ENCODE measurements at places on chromosomes 12 and 14.

DNA sequence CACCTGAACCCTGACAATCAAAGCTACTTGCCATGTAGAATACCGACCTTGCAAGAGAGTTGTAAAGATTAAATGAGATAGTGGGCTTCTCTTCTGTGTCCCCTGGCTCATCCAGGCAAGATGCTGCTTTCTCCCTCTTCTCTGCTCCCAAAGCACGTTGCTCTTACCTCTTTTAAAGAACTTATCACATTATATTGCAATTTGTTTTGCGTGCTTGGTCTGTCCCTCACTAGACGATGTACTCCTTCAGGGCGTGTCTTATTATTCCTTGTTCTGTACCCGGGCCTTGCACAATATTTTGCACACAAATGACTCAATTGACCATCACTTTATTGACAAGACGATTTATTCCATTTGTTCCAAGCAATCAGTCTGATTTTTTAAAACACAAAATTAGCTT lies 3.3 kb downstream of the DCN start:
- no peak for DNase-seq

- no peak for DNase-seq
Observed at GRCh38 chr12:89087149-89087825, 265.0 kb downstream of the DUSP6 start.

- DNase-seq = no peak
Observed at GRCh38 chr12:89672589-89672979, 36.1 kb downstream of the ATP2B1 start.

DNA sequence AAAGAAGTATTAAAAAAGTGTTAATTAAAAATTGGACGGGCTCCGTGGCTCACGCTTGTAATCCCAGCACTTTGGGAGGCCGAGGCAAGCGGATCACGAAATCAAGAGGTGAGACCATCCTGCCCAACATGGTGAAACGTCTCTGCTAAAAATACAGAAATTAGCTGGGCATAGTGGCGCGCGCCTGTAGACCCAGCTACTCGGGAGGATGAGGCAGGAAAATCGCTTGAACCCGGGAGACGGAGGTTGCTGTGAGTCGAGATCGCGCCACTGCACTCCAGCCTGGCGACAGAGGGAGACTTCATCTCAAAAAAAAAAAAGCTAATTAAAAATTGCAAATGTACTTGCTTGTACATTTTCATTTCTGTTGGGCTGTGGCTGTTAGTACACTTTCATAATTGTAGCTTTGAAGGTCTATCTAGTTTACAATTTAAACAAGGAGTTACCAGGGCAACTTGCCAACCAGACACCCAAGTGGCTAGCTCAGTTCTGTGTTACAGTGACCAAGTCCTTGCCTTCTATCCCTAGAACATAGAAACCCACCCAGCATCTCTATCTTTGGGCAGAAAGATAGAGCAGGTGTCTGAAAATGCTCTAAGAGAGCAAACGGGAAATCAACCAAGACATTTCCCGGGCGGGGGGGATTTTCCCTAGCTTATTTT lies 1.2 kb downstream of the COA8 start:
- no peak for DNase-seq

DNA sequence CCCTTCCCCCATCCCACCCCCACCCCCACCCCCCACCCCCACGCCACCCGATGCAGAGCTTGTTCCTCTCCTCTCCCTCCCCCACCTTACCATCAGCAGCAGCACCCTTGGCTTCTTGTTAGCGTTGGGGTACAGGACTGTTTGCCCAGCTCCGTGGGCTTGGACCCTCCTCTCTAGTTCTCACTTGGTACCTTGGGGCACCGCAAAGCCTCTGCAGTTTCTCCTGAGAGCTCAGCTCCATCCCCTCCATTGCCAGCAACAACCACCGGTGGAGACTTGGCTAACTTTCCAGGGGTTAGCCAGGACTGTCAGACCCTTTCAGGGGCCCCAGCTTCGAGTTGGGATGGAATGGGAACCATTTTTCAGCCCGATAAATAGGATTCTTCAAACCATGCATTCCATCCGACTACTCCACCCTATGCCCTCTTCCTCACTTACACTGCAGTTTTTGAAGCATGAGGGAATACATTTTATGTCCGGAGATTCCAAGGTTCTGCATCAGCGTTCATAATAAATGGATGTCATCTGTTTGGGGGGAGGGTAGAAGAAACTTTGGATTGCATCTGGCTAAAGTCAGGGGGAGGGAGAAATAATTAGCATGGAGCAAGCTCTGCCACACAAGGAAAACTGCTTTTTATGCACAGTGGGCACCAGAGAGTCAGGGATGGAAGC lies 1.1 kb downstream of the SCN8A start:
- DNase-seq = no peak

GRCh38 chr12:49599961-49600360 lies 5.5 kb downstream of the FAM186B start:
- DNase-seq = no peak

DNA sequence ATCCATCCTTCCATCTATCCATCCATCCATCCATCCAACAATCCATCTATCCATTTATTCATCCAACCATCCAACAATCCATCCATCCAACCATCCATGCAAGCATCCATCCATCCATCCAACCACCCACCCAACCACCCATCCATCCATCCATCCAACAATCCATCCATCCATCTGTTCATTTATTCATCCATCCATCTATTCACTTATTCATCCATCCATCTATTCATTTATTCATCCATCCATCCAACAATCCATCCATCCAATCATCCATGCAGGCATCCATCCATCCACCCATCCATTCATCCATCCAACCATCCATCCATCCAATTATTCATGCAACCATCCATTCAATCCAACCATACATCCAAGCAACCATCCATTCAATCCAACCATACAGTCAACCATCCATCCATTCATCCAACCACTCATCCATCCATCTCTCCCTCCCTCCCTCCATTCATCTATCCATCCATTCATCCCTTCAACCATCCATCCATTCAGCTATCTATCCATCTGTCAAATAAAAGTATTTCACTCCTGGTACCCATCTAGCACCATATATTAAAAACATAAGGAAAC lies 86.1 kb downstream of the KSR2 start:
- DNase-seq = no peak

DNA sequence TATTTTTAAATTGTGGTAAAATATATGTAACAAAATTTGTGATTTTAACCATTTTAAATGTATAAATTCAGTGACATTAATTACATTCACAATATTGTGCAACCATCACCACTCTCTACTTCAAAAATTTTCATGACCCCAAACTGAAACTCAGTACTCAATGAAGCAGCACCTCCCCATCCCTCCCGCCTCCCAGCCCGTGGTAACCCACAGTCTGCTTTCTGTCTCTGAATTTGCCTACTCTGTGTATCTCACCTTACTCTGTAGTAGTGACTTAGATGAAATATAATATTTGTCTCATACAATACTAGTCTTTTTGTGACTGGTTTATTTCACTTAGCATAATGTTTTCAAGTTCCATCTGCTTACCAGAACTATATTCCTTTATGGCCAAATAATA lies 36.2 kb downstream of the EML1 start:
- DNase-seq = no peak

All from activated CD4-positive, CD25-positive, alpha-beta regulatory T cell (primary cell).